ENCODE measurements at places on chromosomes 2 and 18.

DNA sequence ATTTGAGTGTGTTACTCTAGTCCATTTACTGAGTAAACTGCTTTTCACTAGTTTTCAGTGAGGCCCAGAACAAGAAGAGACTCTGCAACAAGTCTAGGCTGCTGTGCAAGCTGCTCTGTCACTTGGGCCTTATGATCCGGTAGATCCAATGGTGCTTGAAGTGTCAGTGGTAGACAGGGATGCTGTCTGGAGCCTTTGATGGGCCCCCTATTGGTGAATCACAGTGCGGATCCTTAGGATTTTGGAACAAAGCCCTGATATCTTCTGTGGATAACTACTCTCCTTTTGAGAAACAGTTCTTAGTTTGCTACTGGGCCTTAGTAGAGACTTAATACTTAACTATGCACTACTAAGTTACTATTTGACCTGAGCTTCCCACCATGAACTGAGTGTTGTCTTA is 150.2 kb downstream of the TMEFF2 start:
- DNase-seq, result no peak

DNA sequence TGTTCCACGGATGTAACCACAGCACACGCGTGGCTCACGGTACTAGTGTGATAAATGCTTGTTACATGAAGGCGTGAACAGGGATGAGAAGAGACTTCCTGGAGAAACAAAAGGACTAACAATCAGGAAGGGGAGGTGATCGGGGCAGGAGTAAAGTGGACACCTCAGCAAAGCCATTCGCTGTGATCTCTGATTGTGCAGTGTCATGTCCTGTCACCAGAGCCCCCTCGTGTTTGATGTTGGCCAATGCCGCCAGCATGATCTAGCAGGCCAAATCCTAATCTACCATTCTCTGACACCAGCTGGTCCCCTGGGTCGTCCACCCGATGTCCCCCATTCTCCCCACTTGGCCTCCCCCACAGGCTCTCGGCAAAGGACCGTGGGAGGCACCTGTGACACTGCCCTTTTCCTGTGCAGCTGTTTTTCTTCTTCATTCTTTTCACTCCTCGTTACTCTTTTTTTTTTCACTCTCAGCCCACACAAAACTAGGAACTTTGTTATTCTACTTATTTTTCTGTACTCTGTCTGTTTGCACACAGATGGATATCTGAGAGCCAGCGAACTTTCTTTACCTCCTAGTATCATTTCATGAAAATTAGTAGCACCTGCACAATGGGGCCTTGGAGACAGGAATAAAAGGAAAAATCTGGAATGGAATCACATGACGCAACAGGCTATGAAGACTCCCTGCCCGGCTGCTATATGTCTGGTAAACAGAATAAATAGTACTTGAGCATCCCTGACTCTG is 146.8 kb downstream of the TGIF1 start:
- no peak for DNase-seq

- no peak for DNase-seq
Measured at GRCh38 chr18:9741793-9742523, 33.9 kb downstream of the RAB31 start.

- no peak for DNase-seq
Measured at GRCh38 chr2:238155051-238155760, 3.6 kb upstream of the ERFE start.

- no peak for DNase-seq
Measured at GRCh38 chr2:588074-588645, 89.0 kb downstream of the TMEM18 start.

GRCh38 chr2:75458201-75458600 is 102.5 kb downstream of the EVA1A start:
- DNase-seq, result no peak

DNA sequence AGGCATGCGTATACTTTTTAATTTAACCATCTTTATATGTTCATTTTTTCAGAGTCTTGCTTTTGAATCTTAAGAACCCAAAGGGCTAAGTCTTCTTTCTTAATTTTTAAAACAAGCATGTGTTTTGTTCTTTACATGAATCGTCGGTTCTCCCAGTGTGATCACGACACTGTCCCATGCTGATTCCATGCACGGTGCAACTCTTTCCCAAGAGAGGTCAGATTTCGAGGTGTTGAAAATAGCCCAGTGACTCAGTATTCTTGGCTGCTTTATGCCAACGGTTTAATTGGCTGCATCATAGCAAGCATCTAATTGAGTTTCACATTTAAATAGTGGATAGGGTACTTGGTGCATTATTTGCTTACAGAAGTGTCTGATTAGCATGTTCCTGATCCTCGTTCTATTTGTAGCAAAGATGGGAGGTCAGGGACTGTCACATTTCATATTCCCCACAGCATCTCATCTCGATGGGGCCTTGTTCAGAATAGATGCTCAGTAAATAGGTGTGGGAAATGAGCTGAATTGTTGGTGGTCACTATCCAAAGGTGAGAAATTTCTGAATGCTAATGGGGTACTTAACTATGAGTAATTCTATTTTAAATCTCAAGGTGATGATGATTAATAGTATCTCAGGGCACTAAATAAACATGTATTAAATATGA is 2.8 kb downstream of the NPAS2 start:
- no peak for DNase-seq

- DNase-seq, result no peak
Measured at GRCh38 chr2:48461721-48462120, 68.2 kb upstream of the STON1 start.

- no peak for DNase-seq
Measured at GRCh38 chr2:172046080-172046678, 39.1 kb upstream of the DLX1 start.

GRCh38 chr2:223576873-223577272 is 25.3 kb downstream of the SCG2 start:
- no peak for DNase-seq

GRCh38 chr18:21743166-21743832 is 2.7 kb downstream of the MIB1 start:
- DNase-seq, result no peak

- DNase-seq, result no peak
Measured at GRCh38 chr2:237254911-237255578, 158.9 kb downstream of the COL6A3 start.

GRCh38 chr2:48249631-48250473 is 280.1 kb upstream of the STON1 start:
- peak; percentile 67 for DNase-seq

- DNase-seq, result peak; percentile 36
Measured at GRCh38 chr2:17821535-17822444, 5.5 kb downstream of the MSGN1 start.

GRCh38 chr2:63842149-63843061 is 709 bp downstream of the UGP2 start:
- peak; percentile 66 for DNase-seq

DNA sequence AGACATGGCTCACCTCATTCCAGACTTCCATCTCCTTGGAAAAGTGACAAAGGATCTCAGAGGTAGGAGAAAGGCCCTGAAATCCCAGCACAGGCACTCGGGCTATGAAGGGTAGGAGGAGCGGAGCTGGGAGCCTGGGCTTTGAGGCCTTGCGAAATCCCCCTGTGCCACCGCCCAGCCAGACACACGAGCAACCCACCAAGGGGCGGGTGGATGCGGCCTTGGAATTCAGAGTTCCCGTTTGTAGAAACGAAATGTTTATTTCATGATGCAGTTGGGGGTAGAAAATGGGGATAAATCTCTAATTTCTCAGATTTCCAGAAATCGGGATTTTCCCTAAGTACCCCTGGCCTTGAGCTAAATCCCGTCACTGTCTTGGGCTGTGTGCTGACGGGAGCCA is 177.1 kb upstream of the HDAC4 start:
- DNase-seq, result no peak

DNA sequence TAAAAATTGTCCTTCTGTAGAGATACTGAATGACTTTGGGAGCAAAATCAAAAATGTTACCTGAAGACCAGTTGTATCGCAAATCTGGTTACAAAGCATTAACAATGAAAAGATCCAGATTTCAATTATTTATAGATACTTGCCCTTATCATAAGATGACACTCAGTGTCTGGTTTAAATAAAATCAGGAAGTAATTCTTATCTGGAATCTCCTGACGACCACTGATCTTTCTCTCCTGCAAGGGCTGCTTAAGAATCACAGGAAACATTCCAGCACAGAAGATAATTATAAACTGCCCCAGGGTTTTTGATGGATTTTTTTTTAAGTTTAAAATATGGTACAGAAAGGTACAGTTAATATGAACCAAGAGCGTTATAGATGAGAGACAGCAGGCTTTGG is 205.7 kb downstream of the ALK start:
- no peak for DNase-seq

DNA sequence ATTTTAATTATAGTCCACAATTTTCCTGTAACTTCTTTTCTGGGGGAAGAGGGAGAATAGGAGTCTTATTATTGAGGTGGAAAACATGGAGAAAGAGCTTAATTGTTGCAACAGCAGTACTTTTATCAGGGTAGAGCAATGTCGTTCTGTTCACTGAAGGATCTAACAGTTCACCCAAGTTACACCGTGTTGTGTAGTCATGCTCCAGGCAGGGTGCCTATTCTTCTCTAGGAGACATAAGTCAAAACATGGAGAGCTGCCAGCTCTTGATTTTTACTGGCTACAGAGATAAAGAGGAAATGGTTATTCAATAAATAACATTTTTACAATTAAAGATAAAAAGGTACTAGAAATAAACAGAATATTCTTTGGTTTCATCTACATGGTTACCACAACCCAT is 594.3 kb upstream of the NETO1 start:
- no peak for DNase-seq

- DNase-seq, result peak; percentile 28
Measured at GRCh38 chr2:96870626-96871255, 861 bp upstream of the SEMA4C start.

- no peak for DNase-seq
Measured at GRCh38 chr18:67142604-67143003, 373.9 kb downstream of the DSEL start.

- no peak for DNase-seq
Measured at GRCh38 chr2:213627054-213627710, 342.9 kb downstream of the SPAG16 start.

DNA sequence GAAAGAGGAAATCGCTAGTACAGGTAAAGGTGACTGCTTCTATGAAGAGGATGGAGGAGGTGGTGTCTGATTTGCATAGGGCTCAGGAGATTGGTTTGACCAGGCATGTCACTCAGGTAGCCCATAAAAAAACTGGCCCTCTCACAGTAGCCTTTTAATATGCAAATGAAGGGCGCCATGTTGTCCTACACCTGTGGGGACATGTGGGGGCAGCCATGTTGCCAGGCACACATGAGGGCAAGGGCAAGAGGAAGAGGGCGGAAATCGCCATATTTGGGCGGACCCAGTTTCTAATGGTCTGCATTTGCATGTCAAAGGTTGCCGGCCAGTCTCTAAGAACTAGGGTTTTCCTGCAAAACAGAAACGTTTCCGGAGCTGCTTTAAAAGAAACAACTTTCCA is 1330.6 kb downstream of the DSC3 start:
- DNase-seq, result peak; percentile 32

GRCh38 chr18:26948703-26949102 is 83.2 kb upstream of the AQP4 start:
- no peak for DNase-seq

GRCh38 chr2:37629529-37629928 is 41.9 kb downstream of the CDC42EP3 start:
- no peak for DNase-seq

DNA sequence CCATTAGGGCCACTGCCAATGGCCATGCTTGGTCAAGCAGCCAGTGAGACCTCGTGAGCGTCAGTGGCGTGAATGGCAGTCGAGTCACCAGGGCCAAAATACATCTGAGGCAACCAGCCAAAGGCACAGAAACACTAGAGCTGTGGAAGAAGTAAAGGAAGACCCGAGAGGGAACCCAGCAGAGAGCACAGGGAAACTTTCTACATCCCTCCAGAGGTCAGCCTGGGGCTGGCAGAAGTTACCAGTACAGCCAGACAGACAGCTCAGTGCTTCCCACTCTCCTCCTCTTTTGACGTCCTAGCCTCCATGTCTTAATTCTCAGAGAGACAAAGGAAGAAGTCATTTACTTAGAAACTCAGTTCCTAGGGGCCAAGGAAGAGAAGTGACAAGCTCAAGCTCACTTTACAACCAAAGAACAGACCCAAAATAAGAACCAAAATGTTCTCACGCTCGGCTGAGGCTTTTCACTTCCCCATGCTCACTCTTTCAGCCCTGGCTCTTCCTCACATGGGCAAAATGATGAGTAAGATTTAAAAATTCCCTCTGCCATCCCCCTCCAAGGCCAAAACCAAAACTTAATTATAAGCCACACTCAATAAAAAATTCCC is 8.7 kb downstream of the CYRIA start:
- DNase-seq, result no peak

- no peak for DNase-seq
Measured at GRCh38 chr2:36125702-36126101, 229.9 kb upstream of the CRIM1 start.

DNA sequence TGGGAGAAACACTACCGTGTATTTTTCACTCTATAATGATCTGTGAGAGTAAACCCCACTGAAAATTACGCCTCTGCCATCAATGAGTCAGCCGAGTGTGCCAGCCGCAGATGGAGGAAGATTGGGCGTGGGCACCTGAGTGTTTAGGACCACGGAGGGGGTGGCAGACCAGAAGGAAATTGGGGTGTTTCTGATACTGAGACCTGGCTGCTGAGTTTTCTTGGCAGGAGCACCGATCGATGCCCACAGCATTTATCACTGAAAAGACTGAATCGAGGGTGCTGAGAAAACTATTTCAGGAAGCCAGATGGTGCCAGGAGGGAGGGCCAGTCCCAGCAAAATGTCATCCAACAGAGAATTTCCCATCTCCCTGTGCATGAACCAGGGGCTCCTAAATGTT is 91.9 kb upstream of the TPO start:
- DNase-seq, result peak; percentile 71

DNA sequence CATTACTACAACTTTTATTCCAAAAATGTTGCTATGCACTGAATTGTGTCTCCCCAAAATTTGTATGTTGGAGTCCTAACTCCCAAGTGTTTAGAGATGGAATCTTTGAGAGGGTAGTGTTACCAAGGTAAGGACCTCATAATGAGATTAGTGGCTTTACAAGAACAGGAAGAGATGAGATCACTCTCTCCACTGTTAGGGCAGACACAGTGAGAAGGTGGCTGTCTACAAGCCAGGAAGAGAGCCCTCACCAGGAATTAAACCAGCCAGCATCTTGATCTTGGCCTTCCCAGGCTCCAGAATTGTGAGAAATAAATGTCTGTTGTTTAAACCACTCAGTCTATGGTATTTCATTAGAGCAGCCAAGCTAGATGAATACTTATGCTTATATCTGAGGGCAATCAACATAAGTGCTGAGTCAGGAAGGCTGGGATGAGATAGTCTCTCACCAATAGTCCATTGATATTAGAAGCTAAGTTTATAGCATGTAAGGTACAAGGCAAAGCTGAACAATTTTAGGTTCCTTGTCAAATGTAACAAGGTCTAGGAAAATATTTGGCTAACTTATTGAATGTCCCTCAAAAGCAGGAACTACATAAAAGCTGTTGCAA is 317.6 kb upstream of the REG3G start:
- DNase-seq, result no peak
